Foreskin melanocyte (primary cell): ENCODE measurements at places on chromosomes 5 and 9.

- no peak for DNase-seq
These were observed 199.1 kb upstream of the ZNF618 start for GRCh38 chr9:113677057-113677456.

DNA sequence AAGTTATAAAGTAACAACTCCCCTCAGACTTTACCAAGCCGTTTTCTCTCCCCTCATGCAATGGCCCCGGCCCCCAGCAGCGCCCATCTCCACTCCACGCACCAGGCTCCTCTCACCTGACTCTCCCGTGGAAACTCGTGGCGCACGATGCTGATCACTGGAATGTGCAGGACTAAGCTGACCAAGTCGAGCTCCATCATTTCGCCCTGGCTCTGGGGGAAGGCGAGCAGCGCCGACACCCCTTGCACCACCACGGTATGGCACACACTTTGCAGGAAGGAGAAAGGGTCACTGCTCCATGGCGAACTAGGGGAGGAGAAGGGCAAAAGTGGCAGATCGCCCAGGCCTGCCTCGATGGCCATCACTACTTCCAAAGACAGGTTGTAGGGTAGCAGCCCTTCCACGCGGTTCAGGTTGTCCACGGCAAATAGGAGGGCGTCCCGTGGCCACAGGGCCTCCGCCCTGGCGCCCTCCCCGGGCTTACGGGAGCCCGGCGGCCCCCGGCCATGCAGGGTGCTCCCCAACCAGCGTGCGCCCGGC is 1.2 kb downstream of the GRIN3A start:
- DNase-seq, result no peak

GRCh38 chr9:93588641-93589609 is 12.5 kb downstream of the PHF2 start:
- DNase-seq, result no peak

DNA sequence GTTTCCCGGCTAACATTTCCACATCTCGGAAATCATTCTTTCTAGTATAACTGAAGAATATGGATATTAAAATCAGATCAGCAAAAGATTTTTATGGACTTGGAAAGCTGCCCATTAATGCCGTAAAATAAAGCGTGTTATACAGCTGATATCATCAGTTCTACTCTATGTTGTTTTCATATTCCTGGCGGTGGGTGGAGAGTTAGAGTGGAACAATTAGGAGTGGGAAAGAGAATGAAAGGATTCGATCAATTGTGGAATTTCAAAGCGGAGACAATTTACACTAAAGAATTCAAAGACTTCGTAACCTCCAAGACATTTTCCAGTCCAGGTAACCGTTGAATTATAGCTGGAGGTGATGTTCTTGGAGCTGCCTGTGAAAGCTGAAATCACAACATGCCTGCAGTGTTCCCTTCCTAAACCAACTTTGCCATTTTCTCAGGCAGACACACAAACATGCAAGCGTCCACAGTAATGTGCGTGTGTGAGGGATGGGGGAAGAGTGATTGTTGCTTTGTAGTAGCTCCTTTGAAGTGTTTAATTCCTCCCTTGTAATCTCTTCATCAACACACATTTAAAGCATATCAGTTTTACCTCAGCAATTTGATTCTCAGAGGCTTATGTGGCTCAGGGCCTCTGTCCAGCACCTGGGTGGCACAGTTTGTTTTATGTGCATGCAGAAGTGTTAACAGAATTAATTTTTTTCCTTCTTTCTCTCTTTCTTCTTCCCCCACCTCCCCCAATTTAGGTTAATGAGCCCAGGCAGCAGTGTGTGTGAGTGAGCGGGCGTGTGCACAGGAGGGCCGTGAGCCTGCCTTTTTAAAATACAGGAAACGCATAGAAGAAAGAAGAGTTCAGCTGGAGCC is 544.1 kb downstream of the RAB3C start:
- peak; percentile 32 for DNase-seq

- no peak for DNase-seq
These were observed 261.2 kb upstream of the TRPC7 start for GRCh38 chr5:136626531-136626930.

- DNase-seq, result peak; percentile 73
These were observed 24.4 kb upstream of the VDAC1 start for GRCh38 chr5:134029156-134029555.

GRCh38 chr5:137035480-137035878 is 463.6 kb downstream of the SPOCK1 start:
- DNase-seq, result no peak

DNA sequence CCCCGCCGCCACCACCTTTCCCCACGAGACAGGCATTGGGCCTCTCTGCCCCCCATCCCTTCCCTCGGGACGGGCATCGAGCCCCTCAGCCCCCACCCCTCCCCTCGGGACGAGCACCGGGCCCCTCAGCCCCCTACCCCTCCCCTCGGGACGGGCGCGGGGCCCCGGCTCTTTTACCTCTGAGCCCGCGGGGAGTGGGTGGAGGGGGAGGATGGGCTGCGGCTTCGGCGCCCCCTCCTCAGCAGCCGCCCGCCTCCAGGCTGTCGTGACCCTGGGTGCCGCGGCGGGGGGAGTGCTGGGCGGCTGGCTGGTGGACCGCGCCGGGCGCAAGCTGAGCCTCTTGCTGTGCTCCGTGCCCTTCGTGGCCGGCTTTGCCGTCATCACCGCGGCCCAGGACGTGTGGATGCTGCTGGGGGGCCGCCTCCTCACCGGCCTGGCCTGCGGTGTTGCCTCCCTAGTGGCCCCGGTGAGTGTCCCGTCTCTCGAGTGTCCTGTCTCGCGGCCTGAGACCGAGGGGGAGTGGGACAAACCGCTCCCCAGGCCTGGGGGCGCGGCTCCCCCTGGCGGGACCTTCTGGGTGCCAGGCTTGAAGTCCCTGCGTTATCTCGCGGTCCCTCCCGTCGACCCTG is 791 bp downstream of the SLC2A8 start:
- no peak for DNase-seq

GRCh38 chr5:159527546-159528254 is 197.4 kb upstream of the IL12B start:
- DNase-seq, result peak; percentile 89

DNA sequence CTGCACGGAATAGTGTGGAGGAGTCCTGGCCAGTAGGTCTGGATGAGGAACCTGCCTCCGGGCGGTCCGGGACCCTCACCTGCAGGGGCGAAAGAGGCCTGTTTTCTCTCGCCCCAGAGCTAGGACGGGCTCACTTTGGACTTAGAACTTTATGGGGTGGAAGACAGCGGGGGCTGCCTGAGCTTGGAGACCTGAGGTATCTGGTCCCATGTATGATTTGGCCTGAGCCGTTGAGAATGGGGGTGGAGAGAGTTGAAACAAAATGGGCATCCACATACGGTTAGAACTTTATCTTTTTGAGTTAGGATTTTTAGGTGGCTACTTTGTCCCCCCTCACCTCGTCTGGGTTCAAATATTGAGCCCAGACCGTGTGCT is 681 bp upstream of the ETF1 start:
- no peak for DNase-seq

DNA sequence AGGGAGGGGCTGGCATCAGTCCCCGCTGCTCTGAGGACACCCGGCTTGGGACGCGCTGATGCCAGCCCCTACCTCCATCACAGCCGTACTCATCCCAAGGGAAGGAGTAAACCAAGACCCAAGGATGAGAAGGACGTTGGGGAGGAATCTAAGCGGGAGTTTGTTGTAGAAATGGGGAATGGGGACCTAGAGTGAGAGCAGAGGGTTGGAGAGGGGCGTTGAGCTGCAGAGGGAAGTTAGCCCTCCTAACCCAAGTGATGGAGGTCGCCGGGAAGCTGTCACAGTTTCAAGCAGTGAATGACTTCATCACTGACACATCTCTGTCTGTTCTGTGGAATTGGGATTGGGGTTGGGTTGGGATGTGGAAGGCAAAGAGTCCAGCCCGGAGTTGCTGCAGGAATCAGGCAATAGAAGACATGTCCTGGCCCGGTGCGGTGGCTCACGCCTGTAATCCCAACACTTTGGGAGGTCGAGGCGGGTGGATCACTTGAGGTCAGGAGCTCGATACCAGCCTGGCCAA is 759 bp upstream of the SUSD1 start:
- no peak for DNase-seq

- no peak for DNase-seq
These were observed 48.2 kb upstream of the JAK2 start for GRCh38 chr9:4936823-4937222.

GRCh38 chr5:105501315-105501714 is 1938.7 kb upstream of the NUDT12 start:
- DNase-seq, result no peak

DNA sequence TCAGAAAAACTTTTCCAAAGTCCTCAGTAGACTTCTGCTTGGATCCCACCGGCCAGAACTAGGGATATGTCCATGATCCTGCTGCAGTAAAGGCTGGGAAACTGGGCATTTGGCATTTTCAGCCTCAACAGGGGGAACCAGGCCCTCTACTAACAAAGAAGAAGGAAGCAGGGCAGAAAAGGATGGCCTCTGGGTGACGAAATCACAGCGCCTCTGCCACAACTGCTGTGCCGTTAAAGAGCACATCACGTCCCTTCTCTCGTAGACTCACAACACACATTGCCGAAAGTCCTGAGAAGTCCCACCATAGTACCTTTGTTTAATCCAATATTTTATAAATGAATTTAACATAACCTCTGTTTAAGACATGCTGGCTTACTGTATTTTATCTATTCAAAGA is 10.4 kb upstream of the AFAP1L1 start:
- DNase-seq, result no peak

- DNase-seq, result no peak
These were observed 24.6 kb downstream of the TLE1 start for GRCh38 chr9:81664638-81665222.

DNA sequence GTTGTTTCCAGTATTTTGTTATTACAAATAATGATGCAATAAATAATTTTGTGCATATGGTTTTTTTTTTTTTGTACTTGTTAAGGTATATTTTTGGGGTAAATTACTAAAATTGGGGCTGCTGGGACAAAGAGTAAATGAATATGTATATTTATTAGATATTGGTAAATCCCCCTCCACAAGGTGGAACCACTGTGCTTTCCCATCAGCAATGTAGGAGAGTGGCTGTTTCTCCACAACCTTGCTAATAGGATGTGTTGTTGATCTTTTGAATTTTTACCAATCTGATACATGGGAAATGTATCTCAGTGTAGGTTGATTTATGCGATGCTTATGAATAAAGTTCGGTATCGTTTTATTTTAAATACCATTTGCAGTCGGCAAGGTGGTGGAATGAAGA is 118.1 kb downstream of the TRPM3 start:
- no peak for DNase-seq

- no peak for DNase-seq
These were observed 424.5 kb downstream of the DMRT2 start for GRCh38 chr9:1474671-1475070.

DNA sequence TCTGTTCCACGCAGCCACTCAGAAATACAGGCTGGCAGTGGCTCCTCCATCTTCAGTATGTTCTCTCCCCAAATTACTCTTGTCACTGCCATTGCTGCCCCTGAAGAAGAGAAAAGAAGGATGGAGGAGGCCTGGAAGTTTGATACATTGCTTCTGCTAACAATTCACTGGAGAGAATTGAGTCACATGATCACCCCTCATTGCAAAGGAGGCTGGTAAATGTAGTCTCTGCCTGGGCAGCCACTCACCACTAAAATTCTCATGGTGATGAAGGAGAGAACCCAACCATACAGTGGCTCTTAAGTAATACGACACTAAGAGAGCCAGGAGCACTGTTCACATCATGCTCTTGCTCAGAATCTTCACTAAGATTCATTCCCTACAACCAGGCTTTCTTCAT is 112.0 kb downstream of the DOCK8 start:
- no peak for DNase-seq

- no peak for DNase-seq
These were observed 82.8 kb downstream of the SLC1A3 start for GRCh38 chr5:36689225-36689624.

- no peak for DNase-seq
These were observed 274.4 kb downstream of the CSNK1G3 start for GRCh38 chr5:123786411-123786810.

GRCh38 chr9:37456817-37457216 is 8.4 kb downstream of the ZBTB5 start:
- no peak for DNase-seq

- no peak for DNase-seq
These were observed 79.3 kb upstream of the CCDC152 start for GRCh38 chr5:42677156-42677842.

- no peak for DNase-seq
These were observed 31.8 kb downstream of the PTGES start for GRCh38 chr9:129720865-129721545.

GRCh38 chr9:81827616-81828296 is 100.5 kb upstream of the SPATA31D4 start:
- DNase-seq, result no peak

- DNase-seq, result no peak
These were observed 257.8 kb downstream of the GOLPH3 start for GRCh38 chr5:31916327-31916726.

- no peak for DNase-seq
These were observed 23.7 kb downstream of the RFK start for GRCh38 chr9:76370396-76371023.

GRCh38 chr5:54679686-54680085 is 162.1 kb downstream of the SNX18 start:
- no peak for DNase-seq

- no peak for DNase-seq
These were observed 31.1 kb downstream of the MLLT3 start for GRCh38 chr9:20591223-20591622.

DNA sequence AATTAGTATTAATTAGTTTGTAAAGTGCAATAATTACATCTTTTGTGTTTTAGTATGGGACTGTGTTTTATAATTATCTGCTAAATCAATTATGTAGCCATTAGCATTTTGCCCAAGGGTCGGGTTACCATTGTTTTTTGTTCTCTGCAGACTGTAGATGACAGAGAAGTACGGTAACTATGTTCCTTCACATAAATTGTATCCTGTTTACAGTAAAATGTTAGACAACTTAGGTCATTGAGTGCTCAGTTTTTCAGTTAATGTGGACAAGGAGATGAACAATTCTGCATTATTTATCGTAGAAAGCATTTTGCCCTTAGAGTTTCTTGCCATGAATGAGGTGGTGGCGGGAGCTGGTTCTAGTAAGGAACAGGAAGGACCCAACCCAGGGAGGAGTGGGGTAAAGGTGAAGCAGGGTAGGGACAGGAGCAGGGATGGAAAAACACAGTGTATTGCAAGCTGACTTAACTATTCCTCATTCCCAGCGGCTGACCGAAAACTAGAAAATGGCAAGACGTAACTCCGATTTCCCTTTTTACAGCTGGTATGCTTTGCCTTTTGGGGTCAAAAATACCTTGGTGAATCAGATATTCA is 243.7 kb upstream of the SLC24A2 start:
- DNase-seq, result peak; percentile 56

DNA sequence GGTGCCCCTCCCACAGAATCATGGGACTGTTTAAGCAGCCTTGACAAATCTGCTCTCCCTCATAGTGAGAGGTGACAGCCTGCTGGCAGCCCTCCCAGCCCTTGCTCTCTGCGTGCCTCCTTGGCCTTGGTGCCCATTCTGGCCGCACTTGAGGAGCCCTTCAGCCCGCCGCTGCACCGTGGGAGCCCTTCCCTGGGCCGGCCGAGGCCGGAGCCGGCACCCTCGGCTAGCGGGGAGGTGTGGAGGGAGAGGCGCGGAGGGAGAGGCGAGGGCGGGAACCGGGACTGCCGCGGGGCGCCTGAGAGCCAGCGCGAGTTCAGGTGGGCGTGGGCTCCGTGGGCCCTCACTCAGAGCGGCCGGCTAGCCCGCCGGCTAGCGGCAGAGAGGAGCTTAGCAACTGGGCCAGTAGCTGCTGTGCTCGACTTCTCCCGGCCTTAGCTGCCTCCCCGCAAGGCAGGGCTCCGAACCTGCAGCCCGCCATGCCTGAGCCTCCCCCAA is 125.9 kb upstream of the MYO10 start:
- no peak for DNase-seq
